NCI-H2081 (cell line): ENCODE measurements at places on chromosomes 11 and 22.

- DNase-seq = no peak
Measured at GRCh38 chr11:71481101-71481960, 28.3 kb downstream of the NADSYN1 start.

GRCh38 chr11:110453684-110454354, 24.1 kb downstream of the FDX1 start:
- no peak for DNase-seq

- no peak for DNase-seq
Measured at GRCh38 chr22:29442976-29443375, 4.6 kb downstream of the RFPL1 start.

GRCh38 chr11:15602047-15602446, 487.3 kb downstream of the INSC start:
- DNase-seq = no peak

- no peak for DNase-seq
Measured at GRCh38 chr11:587978-588380, 11.7 kb downstream of the PHRF1 start.

- DNase-seq = no peak
Measured at GRCh38 chr11:114236829-114237228, 59.4 kb upstream of the NNMT start.

DNA sequence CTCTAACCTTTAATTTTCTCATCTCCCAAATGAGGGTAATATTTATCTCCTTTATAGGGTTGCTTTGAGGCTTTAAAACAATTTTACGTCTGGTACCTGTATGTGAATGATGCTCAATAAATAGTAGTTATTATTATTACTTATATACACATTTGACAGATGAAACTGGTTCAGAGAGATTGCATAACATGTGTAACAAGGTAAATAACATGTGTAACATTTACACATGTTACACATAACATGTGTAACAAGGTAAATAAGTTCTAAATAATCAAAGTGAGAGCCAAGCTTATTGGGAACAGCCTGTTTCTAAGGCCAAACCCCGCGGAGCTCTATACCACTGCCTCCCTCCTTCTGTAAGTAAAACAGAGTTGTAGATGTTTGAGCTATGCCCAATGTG, 100.9 kb downstream of the MPPED2 start:
- no peak for DNase-seq

- no peak for DNase-seq
Measured at GRCh38 chr22:44733426-44734106, 18.8 kb upstream of the ARHGAP8 start.

- DNase-seq = no peak
Measured at GRCh38 chr11:6200975-6201374, 2.0 kb downstream of the OR52W1 start.

- no peak for DNase-seq
Measured at GRCh38 chr11:31956310-31956709, 134.6 kb upstream of the RCN1 start.

GRCh38 chr11:129625930-129626329, 189.7 kb upstream of the TMEM45B start:
- DNase-seq = no peak

DNA sequence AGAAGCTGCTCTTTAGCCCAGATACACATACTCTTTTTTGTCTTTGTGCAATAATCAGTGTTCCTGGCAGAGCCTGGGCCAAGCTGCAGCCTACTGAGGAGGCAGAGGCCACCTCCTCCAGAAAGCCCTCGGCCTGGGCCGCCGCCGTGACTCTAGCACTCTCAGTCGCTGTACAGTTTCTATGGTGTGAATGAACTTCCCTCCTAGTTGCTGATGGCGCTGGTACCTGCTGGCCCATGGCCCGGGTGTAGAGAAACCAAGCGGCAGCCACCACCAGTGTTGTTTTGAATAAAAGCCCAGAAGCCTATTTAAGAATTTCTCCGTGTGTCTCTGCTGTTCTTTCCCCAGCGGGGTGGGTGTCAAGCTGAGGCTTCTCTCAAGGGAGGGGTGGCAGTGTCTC, 118.9 kb downstream of the CACNA1I start:
- DNase-seq = no peak

GRCh38 chr22:48398181-48398905, 1429.3 kb downstream of the BRD1 start:
- no peak for DNase-seq

- DNase-seq = no peak
Measured at GRCh38 chr11:126511475-126512115, 156.1 kb downstream of the ST3GAL4 start.

- no peak for DNase-seq
Measured at GRCh38 chr11:44990665-44991064, 40.0 kb upstream of the TP53I11 start.

GRCh38 chr22:28310299-28310698, 369.3 kb downstream of the TTC28 start:
- DNase-seq = no peak

- DNase-seq = no peak
Measured at GRCh38 chr11:88522624-88523385, 185.3 kb upstream of the CTSC start.

- DNase-seq = peak; percentile 100
Measured at GRCh38 chr11:110130642-110131238, 37.5 kb downstream of the ZC3H12C start.

DNA sequence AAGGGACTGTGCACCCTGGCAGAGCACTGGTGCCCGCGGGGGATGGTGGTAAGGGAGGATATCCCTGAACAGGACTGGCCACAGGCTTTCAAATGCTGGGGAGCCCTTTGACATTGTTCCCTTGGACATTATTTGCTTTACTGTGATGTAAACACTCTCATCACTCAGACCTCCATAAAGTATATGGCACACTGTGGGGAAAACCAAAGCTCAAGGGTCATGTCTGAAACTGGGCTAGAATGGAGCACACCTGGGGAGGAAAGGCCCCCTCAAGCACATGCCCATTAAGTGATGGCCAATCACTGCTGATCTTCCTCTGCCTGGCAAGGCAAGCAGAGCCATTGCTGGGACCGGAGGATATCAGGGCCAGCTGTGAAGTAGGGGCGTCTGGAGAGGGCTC, 60.9 kb upstream of the TENM4 start:
- DNase-seq = no peak

DNA sequence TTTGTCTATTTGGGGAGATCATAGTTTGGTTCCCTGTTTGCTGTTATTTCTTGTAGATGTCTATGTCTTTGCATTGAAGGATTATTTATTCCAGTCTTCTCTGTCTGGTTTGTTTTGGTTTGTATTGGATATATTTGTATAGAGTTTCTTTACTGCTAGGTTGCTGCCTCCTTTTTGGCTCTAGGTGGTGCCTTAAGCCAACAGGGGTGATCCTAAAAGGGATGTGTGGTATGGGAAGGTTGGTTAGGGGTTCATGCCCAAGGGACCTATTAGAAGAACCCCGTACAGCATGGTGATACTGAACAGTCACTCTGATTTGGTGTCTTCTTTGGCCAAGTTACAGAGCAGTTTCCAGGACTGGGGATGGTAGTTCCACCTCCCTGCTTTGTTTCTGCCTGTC, 36.4 kb upstream of the PGR start:
- DNase-seq = no peak

- no peak for DNase-seq
Measured at GRCh38 chr11:6040874-6041273, 10.3 kb upstream of the OR56A1 start.

GRCh38 chr11:34650528-34650927, 29.6 kb downstream of the EHF start:
- no peak for DNase-seq

- DNase-seq = no peak
Measured at GRCh38 chr22:49613108-49613507, 214.6 kb downstream of the BRD1 start.

DNA sequence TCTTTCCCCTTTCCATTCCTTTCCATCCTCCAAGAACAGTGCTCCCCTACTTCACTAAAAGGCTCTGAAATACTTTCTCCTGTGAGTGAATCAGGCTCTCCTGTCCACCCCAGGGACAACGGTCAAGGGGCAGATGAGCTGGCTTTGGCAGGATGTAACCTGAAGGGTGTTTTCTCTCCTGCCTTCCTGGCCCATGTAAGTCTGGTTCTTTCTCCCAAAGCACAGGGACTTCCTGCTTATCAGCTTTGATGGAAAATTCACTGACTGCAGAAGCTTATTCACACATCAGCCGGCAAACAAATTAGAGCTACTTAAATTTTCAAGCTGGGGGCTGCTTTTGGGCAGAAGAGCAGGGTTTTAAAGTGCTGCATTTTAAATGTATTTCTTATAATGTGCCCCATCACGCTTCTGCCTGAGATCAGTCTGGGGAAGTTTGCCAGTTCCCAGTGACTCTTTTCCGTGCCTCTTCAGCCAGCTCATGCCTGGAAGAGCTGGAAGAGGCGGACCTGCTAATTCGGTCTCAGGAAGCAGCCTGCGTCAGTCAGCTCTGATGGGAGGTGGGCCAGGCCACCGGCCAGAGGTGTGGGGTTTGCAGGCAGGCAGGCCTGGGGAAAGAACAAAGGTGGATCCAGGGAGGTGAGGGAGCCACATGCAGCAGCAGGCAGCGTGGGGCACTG, 140.4 kb upstream of the TBCEL start:
- no peak for DNase-seq

- DNase-seq = no peak
Measured at GRCh38 chr22:42991010-42991651, 23.8 kb downstream of the PACSIN2 start.

DNA sequence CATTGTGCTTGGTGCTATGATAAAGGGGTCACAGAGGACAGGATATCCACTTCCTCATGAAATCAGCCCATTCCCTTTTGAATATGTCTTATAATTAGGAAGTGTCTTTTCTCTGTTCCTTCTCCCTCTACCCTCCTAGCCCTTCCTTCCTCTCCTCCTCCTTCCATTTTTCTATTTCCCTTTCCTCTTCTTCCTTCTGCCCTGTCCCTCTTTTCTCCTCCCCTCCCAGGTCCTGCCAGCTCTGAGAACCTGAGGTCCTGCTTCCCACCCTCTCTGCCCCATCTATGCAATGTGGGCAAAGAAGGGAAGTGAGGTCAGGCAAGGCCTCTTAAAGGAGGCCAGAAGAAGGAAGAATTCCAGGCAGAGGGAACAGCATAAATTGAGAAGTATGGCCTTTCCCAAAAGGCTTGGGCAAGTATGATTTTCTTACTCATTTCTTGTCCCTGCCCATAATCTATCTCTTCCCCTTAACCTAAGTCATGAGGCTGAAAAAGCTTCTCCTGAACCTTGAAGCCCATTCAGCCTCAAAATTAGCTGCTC, 7.7 kb upstream of the UBASH3B start:
- DNase-seq = no peak

GRCh38 chr11:75264356-75264755, 23.8 kb downstream of the TPBGL start:
- no peak for DNase-seq

DNA sequence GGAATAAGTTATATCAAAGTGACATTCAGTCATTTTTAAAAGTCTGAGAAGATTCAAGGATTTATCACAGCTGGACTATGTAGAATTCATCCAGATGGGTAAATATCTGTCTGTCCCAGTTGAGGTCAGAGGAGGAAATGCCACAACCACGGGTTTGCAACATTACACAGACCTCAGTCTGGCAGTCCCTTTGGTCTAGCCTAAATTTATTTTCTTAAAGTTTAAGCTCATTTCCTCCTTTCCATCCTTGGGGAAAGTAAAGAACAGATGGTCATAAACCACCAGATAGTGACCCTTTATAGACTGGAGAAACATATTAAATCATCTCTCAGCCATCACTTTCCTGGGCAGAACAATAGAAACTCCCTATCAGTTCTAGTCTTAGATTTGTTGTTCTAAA, 238.4 kb upstream of the DDI1 start:
- DNase-seq = no peak

DNA sequence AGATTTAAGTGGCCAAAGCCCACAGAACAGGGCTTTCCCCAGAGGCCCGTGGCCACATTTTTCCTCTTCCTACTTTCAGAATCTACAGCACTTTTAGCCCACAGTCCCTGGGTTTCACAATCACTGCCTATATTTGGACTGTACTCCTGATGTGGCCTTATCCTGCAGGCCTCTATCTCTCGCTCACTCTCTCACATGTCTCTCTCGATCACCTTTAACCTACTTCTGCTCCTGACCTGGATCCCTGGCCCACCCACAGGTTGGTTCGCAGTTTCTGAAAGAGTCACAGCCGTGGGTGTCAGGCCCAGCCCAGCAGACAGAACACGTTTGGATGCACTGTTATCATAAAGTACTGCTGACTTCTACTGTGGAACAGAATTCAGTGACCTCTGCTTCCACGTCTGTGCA, 55.5 kb downstream of the LARGE1 start:
- DNase-seq = no peak

GRCh38 chr11:41413843-41414242, 45.6 kb downstream of the LRRC4C start:
- DNase-seq = no peak

DNA sequence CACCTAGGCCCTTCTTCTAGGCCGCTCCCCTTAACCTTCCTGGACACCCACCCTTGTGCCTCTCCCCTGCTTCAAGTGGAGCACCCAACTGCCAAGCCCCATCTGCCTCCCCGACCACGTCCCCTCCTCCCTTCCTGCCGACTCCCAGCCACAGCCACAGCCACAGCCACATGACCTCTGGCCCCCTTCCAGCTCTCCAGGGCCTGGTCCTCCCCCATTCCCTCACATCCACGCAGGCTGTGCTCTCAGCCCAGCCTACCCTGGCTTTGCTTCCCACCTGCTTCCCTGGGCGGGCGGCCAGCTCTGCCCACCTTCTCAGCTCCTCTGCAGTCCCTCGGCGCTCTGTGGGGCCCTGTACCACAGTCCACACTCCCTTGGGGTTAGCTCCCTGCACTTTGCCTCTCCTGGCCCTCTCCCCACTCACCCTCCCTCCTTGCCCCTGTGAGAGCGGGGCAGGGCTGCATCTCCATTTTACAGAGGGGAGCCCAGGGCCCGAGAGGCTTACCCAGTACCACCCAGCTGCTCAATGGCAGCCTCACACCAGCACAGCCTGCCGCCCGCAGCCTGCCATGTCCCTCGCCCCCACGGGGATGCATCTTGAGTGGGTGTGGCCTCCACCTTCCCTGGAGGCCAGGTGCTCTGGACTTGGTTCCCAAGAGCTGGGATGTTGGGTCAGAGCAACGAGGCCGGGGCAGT, 20.3 kb downstream of the PARVG start:
- no peak for DNase-seq

DNA sequence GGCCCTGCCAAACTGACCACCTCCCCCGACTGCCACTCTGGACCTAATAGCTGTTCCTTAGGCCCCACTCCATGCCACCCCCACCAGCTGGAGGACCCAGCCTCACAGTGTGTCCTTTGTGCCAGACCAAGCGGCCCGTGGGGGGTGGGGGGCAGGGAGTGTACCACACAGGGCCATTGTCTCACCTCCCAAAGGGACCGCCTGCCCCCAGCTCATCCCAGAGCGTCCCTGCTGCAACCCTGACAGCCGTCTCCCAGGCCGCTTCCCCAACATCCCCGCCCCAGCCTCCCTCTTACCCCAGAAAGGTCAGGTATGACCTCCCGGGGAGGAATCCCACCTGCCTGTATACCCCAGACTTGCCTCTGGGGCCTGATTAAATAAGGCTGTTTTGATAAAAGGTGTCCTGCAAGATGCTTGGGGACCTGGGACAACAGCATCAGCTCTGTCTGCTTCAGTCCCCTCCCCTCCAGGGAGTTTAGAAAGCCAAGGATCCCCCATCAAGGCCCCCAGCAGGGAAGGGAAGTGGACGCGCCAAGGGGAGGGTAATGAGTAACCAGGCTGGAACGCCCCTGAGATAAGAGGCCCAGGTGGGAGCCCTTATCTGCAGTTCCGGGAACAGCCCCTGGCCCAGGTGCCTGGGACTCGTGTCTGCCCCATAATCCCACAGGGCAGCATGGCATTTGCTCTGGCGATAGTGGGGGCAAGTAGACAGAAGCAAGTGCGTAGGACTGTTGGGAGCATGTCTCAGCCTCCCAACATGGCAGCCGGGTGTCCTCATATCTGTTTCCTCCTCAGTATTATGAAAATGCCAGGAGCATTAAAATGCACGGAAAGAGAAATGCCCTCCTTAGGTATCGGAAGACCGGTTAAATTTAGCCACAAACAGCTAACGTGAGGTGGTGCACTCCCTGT, 9.0 kb downstream of the CDC42EP1 start:
- no peak for DNase-seq
